Left kidney (tissue), 8 donors: ENCODE measurements at places on chromosomes 12 and 14. TPM values are rescaled to one million over a fixed set of nuclear protein-coding genes. Genes with fewer than 3 reads are reported as not detected.

DNA sequence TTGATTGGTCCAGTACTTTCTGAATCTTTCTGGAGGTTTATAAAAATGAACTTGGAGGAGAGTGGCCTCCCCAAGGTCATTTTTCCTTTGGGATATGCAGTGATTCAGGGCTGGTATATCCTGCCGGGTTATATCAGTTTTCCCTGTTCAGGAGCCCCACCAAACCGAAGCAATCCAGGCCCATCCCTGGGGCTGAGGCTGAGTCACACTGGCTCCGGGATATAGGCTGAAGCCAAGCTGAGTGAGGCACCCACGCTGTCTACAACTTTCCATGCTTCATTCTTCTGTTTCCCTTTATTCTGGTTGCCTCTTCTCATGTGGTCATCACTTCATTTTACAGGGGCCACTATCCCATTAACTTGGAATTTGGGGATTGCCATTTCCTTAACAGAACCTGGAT, 3.4 kb downstream of the SSPN start:
- DNase-seq, result no peak

The SPX gene
- polyA plus RNA-seq, result 13.8 TPM

DNA sequence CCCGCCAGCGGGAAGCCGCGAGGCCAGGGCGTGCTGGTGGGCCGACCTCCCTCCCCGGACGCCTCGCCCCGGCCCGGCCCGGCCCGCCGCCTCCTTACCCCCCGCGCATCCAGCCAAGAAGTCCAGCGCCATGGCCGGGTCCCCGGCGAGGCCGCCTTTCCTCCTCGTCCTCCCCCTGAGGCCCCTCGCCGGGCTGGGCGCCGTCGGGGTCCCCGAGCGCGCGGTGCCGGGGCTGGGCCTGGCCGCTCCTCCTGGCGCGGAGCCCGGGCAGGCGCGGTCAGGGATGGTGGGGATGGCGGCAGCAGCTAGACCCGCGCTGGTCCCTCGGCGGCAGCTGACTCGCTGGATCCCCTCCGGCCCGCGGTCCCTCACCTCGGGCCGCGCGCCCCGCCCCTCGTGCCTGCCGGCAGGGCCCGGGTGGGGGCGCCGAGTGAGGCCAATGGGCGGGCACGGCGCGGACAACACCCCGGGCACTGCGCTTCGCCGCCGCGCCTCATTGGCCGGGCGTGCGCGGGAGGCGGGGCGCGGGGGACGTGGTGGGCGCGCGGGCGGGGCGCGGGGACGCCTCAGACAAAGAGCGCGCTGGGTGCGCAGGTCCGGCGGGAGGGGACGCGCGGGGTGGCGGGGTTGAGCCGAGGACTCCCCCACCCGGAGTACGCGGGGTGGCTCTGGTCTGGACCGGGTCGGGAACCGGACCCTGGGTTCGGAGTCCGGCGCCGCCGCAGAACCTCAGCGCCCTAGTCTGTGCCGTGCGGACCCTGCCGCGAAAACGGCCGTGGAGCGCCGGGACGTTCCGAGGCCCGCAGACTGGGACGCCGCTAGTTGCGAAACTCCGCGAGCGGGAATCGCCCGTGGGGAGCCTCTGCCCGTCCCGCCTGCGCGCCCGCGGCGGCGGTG, at the start of gene SLC25A29:
SLC25A29 (minus strand) TSS at position 344 of the 897 bp plus-strand sequence; CDS start at position 132, 212 bp downstream.
- DNase-seq, result peak; percentile 90

GRCh38 chr12:65968359-65968758, 144.1 kb downstream of the HMGA2 start:
- no peak for DNase-seq

DNA sequence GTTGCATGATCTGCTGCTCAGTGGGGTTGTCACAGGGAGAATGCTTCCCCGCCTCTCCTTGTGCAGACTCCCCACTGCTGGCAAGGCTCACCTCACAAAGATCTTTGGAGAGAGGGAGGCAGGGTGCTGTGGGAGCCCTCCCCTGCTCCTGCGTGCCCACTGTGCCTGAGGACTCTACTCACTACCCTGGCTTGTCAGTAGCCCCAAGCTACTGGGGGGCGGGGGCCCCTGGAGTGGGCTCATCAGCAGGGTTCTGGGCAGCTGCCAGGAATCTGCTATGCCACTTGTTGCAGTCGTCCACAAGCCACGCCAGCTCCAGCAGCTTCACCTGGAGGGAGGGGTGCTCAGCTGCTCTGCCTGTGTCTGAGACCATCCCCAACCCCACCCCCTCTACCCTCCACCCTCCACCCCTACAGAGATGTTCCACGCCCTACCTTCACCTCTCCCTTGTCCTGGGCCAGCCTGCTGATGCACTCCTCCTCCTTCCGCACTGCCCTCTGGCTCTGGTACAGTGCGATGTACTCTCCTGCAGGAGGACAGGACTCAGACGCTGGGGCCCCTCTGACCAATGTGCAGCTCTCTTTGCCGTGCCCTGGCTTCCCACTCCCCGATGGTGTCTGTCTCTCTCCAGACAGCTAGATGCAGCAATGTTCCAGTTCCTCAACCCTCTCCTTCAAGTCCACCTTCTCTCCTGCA, 14.2 kb upstream of the BLTP3B start:
- no peak for DNase-seq

DNA sequence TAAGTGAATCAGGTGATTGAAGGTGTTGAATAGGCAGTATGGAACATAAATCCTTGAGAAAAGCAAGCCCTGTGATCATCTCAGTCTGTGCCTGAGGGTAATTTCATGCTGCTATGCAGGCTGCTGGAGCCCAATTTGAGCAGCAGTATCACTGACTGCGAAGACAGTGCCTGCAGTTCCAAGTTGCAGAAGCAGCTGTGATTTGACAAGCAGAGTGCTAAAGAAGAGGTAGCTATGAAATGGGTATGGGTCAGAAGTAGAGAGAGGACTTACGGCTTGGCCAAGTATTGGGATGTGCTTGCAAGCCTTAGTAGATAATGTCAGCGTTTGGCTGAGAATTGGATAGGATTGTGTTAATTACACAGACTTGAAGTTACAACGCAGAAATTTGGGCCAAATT, 22.5 kb downstream of the PIK3C2G start:
- DNase-seq, result no peak

The NKX2-1 gene
- not detected for polyA plus RNA-seq

- no peak for DNase-seq
Observed at GRCh38 chr12:98519257-98519907, 4.0 kb downstream of the TMPO start.

The OAS2 gene
- polyA plus RNA-seq, result 9.9 TPM

DNA sequence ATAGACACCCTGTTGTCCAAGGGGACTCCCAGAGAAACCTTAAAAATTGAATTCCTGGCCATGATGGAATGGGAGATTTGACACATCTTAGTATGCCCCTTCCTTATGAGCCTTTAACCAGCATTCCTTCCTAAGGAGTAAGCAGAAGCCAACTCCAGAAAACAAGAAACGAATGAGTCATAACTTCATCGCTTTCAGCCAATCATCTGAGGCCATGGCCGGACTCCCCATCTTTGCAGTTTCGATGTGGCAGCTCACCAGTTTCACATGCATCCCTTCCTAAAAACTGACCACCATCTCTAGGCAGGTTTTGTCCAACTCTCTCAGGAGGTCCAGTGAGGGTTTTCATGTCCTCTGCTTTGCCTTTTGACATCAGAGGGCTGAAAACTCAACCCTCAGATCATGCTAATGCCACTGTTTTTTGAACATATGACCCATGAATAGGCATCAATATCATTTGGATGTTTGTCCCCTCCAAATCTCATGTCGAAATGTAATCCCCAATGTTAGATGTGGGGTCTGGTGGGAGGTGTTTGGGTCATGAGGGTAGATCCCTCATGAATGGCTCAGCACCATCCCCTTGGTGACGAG, 19.9 kb downstream of the DAAM1 start:
- no peak for DNase-seq

DNA sequence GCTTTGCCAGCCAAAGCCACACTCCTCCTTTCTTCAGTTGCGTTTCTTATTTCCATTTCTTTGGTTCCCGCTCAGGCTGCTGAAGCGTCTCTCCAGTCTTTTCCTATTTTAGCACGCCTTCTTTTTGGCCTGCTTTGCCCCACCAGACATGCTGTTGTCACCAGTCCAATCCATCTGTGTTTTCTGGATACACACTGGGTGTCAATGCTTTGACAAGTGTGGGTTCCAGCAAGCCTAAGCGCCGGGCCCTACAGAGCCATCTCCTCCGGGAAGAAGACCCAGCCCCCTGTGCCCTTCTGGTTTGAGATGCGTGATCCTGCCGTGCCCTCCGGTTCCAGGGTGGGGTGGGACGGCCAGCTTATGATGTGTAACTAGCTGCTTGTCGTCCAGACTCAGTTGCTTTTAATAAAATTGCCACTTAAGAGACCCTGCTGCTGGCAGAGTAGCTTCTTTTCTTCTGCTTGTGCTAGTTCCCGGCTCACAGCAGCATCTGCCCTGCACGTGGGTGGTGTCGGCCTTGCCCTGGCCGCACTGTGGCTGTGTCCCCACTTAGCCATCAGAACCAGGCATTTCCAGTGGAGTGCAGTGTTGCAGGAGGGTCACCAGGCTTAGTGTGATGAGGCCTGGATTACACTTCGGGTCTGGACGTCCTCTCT, 29.7 kb downstream of the EML1 start:
- DNase-seq, result no peak

GRCh38 chr14:104291123-104292000, 153.0 kb downstream of the KIF26A start:
- DNase-seq, result no peak

DNA sequence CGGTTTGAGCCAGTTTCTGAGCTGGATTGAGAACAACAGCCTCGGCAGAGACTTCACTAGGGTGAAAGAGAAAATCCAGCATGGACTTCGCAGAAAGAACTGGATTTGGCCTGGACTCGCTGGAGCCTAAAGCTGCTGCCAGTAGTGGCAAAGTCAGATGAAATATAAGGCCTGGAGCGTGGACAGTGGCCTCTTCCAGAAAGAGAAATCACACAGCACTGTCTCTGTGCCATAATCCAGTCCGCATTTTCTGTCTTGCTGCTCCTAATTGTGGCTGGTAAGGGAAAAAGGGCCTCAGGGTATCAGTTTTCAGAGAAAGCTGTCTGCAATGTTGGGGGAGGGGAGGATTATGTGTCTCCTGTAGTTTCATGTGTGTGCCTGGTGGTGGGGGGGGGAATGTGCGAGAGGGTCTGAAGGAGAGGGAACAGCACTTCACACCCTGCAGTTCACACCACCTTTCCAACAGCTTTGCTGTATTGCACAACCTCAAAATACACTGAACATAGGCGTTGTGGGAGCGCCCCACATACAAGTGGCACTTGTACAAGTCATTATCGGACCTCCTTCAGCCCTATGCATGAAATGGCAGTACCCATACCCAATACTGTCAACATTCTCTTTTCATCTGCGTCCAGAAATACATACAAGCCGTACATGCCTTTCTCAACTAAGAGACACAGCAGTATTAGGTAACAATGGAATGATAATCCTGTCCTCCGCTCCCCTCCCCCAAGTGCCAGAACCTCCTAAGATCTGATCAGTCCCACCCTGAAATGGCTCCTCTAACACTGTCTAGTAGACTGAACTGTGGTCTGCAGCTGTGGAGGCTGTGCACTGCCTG, 107.5 kb upstream of the ATF7IP start:
- peak; percentile 99 for DNase-seq
